Activated CD4-positive, alpha-beta T cell treated with anti-CD3 and anti-CD28 coated beads, Interleukin-2, amount 50 U/mL, for 24 hours (primary cell): ENCODE measurements at places on chromosomes 1 and 21.

GRCh38 chr1:30318864-30319718 is 404.3 kb downstream of the MATN1 start:
- no peak for DNase-seq

- no peak for DNase-seq
Measured at GRCh38 chr1:153375511-153375910, at the start of gene S100A12. S100A12 (minus strand) TSS chr1:153375621; CDS start chr1:153374592, 1,029 bp downstream.

DNA sequence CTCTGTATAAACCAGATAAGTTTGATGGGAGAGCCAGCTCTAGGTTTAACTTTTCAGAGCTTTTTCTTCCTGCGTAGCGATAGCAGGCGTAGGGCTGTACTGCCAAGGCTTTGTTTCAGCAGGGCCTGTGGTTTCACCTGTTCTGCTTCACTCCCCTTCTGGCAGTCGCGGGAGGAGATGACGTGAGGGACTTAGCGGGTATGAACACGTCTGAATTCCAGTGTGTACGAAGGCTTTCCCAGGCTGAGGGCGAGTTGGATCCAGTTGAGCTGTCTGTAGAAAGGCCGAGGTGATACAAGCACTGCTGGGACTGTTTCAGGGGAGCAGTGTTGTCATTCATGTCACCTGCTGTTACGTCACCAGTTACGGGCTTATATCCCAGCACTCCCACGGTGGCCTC is 21.2 kb downstream of the PEX14 start:
- DNase-seq = no peak

- no peak for DNase-seq
Measured at GRCh38 chr1:40808909-40809308, 25.3 kb downstream of the KCNQ4 start.

DNA sequence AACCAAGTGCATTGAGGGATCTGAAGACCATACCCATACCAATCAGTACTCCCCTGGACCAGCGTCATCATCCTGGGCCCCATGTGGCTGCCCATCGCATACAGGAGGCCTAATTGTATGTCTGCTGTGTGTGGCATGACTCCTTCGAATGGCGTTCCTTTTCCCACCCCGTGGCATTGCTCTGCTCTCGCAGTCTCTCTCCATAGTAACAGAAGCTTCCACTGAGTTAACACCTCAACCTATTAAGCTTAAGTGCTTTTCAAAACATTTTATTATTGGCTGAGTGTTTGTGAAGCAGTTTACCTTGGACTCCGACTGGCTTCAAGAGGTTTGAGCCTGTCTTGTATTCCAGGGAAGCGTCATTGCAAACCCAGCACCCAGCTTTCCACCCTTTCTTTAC is 187.1 kb upstream of the LMO4 start:
- DNase-seq = no peak

- DNase-seq = no peak
Measured at GRCh38 chr21:30234050-30234449, 18.2 kb upstream of the CLDN8 start.

GRCh38 chr1:109271458-109271857 is 11.5 kb downstream of the PSRC1 start:
- no peak for DNase-seq

GRCh38 chr1:223829678-223830077 is 16.1 kb downstream of the TP53BP2 start:
- no peak for DNase-seq

DNA sequence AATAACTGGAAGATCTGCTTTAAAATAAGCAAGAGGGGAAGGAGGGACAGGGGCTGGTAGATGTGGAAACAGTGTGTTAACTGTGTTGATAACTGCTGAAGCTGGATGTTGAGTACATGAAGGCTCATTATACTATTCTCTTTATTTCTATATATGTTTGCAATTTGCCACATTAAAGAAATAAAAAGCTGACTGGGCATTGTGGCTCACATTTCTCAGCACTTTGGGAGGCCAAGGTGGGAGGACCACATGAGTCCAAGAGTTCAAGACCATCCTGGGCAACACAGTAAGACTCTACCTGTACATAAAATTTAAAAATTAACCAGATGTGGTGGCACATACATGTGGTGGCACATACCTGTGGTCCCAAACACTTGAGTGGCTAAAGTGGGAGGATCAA is 6.7 kb downstream of the ASH1L start:
- no peak for DNase-seq

DNA sequence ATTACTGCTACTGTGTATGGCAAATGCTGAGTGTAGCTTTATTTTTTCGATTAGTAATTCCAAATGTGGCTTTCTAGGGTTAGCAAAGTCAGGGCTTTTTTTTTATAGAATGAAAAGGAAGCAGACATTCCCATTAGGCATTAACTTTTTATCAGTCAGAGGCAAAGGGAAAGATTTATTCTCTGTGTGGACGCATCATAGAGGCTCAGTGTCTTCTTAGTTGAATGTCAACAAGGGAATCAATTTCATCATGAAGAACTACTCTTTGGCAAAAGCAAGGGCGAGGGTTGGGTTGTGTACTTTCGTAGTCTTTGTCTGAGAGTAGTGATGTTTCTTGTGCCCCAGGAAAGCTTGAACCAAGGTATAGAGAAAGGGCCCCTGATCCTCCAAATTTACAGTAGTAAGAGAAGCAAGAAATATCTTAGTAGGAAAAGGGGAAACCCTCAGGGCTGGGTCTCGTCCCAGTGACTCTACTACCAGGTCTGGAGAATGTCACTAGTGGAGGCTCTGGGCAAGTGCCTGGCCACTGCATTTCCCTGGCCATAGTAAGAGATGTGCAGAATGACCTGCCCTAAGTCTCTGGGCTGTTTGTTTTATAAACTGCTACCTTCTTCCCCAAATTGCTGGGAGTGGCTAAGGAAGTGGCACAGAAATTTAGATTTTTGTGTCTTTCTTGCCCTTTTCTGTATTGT is 30.0 kb upstream of the MACF1 start:
- DNase-seq = no peak

DNA sequence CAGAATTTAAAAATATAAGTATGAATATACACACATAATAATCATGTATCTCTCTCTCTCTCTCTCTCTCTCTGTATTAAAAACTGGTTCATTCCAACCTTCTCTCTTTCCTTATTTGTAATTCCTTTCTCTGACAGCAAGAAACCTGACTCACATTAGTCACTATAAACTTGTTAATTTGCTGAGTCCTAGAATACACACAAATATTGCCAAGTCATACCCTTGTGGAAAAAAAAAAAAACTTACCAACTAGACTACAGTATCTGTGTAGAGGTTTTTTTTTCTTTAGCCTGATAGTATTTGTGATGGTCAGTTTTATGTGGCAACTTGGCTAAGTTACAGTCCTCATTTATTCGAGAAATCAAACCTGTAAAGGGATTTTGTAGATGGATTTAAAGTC is 26.3 kb upstream of the NHLH2 start:
- no peak for DNase-seq

DNA sequence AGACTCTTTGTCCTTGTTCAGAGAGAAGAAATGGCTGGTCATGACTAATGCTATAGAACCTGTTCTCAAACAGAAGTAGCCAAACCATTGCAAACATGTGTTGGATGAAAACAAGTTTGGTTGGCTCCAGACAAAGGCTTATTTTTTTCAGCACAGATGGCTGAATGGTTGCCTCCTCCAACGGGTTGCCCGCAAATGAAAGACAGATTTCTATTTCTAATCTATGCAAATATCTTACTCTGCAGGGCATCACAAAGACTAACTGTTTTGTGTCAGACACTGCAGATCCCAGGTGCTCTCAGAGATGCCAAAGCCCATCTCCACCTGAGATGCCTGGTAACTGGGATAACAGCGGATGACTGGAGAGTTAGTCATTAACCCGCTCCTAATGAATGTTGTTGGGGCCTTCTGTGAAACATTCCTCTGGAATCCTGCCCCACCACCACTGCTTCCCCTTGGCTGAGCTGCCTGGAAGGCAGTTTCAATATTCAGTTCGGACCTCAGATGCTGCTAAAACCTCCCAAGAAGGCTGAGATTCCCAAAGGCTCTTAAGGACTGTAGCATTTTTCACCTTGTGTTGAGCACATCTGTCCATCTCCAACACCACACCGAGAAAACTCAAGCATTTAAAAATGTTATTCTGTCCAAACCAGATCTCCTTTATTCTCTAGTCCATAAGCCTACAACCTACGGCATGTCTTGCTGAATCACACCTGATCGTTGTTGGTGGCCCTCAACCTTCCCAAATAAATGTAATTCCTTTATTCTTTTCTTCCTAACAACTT is 104.4 kb downstream of the PTPN14 start:
- DNase-seq = no peak

DNA sequence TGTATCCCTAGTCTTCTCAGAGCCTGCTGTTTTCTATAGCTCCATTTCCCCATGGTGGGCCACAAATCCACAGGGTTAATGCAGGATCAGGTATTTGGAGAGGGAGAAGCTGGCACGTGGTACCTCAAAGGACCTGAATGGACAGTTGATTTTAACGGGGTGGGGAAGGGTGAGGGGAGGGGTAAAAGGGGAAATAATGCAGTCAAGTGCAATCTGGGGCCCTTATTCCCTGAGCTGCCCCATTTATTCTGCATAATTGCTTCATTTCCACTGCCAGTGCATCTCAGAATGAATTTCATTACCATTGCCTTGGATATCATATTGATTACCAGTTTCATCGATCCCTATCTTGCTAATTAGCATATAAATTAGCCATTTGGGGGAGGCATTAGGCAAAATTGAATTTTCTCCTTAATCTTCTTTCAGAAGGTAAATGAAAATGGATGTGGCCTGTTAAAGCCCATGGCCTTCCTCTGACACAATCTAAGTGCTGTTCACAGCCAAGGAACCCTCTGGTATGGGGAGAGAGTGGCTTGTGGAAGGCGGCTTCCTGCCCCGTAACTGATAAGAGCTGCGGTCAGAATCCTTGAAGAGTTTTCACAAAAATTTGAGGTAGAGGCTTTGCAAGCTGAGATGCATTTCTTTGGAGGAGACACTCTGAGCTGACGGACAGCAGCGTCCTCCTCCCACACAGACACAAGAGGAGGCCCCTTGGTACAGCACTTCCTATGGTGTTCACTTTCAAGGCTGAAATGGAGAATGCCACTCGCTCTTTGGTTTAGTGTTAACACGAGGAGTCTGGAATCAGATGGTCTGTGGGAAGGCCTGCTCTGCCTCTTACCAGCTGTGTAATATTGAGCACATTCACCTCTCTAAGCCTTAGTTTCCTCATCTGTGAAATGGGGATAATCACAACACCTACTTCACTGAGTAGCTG is 34.4 kb downstream of the PHC2 start:
- DNase-seq = no peak

- no peak for DNase-seq
Measured at GRCh38 chr1:32701951-32702598, 495 bp downstream of the SYNC start.

DNA sequence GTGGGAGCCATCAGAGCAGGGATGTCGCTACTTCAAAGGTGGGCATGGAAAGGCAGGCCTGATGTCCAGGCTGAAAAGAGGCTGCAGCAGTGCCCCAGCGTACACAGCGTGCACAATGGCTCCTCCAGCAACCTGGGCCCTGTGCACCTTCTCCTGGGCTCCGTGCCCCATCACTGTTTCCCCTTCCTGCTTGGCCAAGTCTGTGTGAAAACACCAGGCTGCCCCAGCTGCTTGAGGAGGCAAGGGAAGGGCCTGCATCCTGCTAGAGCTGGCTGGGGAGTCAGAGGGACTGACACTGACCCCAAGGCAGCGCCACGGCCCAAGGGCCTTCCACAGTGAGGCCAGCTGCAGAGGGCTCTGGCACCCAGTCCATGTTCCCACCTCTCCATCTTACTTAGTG is 33.4 kb downstream of the SDC3 start:
- DNase-seq = no peak

DNA sequence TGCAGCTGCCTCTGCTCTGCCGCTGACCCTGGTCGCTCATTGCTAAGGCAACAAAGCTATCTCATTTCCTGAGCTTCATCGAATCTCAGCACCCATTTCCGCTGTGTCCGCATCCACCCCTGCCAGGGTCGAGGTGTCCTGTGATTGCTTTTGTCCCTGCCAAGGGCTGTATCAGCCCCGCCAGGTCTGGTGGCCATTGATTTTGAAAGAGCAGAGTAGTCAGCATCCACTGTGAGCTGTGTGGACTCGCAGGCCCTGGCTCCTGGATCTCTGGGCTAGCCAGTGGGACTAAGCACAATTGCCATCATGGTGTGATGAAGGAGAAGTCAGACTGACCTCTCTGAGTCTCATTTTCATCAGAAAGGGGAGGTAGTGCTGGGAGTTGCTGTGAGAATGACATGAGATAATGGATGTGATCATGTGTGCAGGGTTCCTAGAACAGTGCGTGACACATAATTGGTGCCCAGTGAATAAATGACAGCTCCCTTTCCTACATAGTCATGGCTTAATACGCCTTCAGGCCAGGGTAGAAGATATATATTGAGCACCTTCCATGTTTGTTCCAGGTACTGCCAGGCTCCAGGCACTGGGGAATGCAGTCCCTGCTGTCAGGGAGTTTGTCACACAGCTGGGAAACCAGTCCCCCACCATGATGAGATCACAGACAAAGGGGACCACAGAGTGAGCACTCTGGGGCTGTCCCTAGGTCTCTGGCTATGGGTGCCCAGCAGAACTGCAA is 32.1 kb downstream of the NAV1 start:
- no peak for DNase-seq

DNA sequence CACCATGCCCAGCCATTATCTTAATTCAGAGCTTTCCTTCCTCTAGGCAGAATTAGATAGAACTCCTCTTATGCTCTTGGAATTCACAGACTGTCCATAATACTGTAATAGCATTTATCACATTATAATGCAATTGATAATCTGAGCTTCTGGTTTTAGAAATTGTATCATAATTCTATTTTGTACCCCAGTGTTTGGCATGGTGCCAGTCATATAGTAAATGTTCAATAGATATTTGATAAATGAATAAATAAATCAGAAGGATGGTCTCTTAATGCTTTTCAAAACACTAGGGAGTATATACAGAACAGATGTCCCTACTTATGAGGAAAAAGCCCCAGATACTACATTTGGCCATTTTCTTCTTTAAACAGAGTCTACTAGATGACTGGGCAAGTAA is 119.3 kb upstream of the BMP8A start:
- no peak for DNase-seq

DNA sequence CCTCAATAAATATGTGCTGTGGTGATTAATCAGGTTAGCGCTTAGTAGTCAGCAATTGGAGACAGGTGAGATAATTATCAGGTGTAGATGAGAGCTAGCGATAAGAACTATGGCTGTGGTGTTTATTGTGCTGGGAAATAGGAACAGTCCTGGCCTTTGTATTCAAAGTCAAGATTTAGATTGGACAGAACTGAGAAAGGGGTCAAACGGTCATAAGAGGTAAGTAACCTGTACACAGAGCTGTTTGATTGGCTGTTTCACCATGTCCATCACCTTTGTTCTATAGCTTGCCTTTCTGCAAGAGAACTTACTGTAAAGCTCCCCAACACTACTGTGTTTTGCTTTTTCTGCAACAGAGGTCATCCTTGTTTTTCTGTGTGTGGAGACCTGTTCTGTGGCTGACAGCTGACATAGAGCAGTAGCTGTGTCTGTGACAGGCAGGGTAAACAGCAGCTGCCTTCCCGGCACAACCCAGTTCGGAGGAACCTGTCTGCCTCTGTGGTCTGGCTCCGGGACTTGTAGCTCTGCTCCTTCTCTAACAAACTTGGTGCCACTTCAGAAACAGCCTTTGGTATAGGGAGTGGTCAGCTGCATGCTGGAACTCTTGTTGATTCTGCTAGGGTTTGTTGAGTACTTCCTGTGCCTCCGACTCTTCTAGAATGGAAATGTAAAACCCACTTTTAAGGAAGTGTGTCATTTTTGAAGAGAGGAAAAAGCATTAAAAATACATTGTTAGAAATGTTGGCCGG is 21.1 kb upstream of the CDC42 start:
- no peak for DNase-seq

- no peak for DNase-seq
Measured at GRCh38 chr1:114033216-114033706, 54.0 kb downstream of the OLFML3 start.
